Heart left ventricle (tissue), 16 donors: ENCODE measurements at places on chromosomes 7 and 10.
A peak's percentile ranks its signal among the peaks of the same experiment; 100 is the strongest.

GRCh38 chr10:87642486-87642885 lies 17.2 kb upstream of the PAPSS2 start:
- DNase-seq = no peak

- DNase-seq = no peak
Measured at GRCh38 chr10:90885176-90885575, 13.4 kb downstream of the RPP30 start.

- DNase-seq = no peak
Measured at GRCh38 chr10:86413046-86413728, 46.6 kb upstream of the GRID1 start.

DNA sequence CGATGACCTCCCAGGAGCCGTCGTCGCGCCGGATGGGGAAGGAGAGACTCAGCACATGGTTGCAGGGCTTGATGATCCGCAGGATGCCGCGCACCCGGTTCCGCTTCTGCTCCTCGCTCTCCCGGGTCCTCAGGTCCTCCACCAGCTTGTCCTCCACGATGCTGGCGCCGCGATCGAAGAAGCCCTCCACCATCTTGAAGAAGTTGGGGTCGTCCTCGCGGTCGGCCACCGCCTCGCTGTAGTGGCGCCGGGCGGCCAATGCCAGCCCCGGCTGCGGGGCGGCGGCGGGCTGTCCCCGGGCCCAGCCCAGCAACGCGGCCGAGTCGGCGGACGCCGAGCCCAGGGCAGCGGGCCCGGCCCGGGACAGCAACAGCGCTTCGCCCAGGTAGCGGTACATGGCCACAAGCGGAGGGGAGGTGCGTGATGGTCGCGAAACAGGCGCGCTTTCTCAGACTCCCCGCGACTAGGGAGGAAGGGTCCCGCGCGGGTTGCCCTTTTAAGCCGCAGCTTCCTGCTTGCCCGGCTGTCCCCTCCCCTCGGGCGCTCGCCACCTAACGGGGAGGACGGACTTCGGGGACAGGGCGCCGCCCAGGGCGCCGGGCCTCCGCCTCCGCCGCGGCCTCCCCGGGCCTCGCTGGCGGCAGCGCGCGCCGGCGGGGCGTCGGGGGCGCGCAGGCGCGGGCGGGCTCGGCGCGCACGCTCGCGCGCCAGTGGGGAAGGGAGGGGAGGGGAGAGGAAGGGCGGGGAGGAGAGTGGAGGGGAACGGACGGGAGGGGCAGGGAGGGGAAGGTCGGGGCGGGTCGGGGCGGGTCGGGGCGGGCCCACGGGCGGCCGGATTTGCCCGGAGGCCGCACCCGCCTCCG lies at the start of the genes GLUD1 and SHLD2:
GLUD1 (minus strand) TSS at position 471 of the 863 bp plus-strand sequence; CDS start at position 397, 74 bp downstream.
SHLD2 (plus strand) TSS at position 834 of the 863 bp plus-strand sequence. CDS start 56,149 bp downstream, outside the sequence.
- DNase-seq = peak; percentile 95

GRCh38 chr10:61792097-61792716 lies 109.3 kb upstream of the ARID5B start:
- DNase-seq = no peak

GRCh38 chr10:127649642-127650041 lies 87.3 kb upstream of the FOXI2 start:
- no peak for DNase-seq

DNA sequence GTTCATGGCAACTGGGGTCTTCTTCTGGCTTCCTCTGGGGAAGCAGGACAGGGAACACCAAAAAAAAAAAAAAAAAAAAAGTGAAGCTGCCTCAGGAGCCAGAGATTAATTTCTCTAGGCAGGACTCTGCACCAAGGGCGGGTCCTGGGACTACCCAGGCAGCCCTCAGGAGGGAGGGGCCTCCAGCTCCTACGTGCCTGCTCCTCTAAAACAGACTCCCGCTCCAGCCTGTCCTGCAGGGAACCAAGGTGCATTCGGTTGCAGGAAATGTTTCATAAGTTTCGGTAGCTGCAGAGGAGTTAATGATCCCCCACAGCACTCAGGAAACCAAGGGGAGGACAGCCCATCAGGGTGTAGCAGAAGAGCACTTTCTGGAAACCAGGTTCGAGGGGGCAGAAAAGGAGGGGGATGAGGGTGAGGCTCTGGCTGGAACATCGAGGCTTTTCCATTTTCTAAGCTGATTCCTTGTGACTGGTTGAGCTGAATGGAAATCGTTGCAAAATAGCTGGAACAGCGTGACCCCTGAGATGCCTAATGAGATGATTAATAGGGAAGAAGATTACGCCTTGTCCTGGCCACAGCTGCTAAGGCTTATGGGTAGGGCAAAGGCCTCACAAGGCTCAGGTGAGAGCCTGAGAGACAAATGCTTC lies 84.2 kb downstream of the STRA8 start:
- DNase-seq = no peak

GRCh38 chr10:65570143-65571010 lies 1355.5 kb upstream of the LRRTM3 start:
- peak; percentile 47 for DNase-seq

DNA sequence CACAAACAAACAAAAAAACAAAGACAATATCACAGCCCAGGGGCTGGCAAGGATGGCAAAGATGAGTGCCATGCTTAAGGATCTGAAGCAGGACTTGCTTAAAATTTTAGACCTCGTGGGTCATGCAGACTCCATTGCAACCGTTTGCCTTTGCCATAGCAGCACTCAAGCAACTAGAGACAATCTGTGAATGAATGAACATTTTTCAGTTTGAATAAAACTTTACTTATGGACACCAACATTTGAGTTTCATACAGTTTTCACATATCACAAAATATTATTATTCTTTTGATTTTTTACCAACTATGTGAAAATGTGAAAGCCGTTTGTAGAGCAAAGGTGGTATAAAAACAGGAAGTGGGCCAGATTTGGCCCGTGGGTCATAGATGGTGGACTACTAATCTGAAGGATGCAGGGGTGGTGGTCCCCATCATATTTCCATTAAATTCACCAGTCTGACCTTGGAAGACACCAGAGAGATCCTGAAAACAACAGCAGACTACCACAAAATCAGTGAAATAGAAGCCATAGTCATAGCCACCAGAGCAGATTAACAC lies 8.3 kb upstream of the RBM17 start:
- no peak for DNase-seq

DNA sequence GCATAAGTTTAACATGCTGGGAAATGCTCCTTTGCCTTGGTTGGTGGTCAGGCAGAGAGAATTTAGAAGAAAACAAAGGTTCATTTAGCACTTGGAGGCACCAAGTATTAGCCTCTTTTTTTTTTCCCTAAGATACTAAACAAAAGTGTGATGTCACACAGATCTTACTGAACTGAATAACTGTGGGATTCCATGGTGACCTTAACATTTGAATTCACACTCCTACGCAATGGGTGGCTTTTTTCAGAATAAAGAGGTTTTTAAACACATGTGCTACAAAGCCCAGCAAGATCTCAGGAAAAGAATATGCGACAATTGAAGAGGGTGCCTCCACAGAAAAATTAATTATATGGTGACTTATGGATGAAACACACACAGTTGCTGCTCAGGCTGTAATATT lies 133.4 kb upstream of the ABCB5 start:
- DNase-seq = no peak

- DNase-seq = peak; percentile 68
Measured at GRCh38 chr10:31698181-31698830, 230.3 kb downstream of the ARHGAP12 start.

GRCh38 chr10:71289421-71290130 lies 29.5 kb upstream of the SLC29A3 start:
- peak; percentile 63 for DNase-seq

- DNase-seq = no peak
Measured at GRCh38 chr7:52151559-52151958, 835.0 kb upstream of the COBL start.

DNA sequence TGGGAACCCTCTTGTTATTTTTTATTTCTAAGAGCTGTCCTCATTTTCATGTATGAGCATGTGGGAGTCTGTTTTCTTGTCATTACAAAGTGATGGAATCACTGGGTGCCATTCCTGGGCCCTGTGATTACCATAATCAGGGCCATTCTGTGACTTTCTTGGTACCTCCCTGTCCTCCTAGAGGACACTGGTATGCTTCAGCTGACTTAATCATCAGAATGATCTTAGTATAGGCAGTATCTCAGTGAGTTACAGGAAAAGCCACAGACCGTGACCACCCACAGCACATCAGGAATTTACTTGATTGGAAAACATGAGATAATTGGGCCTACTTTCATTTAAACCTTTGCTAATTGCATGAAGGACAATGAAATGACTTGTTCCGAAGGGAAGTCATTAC lies 7.2 kb downstream of the NOM1 start:
- no peak for DNase-seq

DNA sequence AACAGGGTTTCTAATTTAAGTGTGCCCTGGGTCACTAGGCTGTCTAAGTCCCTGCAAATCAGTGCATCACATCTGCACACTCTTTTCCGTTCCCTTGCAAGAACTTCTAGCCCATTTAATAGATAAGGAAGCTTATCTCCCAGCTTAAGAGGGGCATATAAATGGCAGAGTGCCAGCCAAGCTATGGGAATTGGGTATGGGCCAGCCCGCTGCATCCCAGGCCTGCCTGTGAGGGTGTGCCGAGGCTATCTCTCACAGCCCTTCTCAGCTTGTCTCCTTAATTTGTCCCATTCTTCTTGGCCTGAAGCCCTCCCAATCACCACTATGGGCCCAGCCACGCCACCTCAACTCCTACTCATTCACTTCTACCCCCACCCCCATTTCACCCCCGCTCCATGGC lies 14.7 kb downstream of the AQP1 start:
- peak; percentile 10 for DNase-seq
